Tibial artery (tissue), 4 donors: ENCODE measurements at places on chromosomes 16 and 17.

GRCh38 chr17:20944014-20944865, 98.6 kb downstream of the USP22 start:
- no peak for DNase-seq

GRCh38 chr17:67974598-67975066, 21.6 kb downstream of the C17orf58 start:
- no peak for DNase-seq

- no peak for DNase-seq
Observed at GRCh38 chr16:30853758-30854157, 40.1 kb downstream of the BCL7C start.

- DNase-seq, result peak; percentile 70
Observed at GRCh38 chr16:29808219-29808900, 2.0 kb downstream of the MAZ start.

DNA sequence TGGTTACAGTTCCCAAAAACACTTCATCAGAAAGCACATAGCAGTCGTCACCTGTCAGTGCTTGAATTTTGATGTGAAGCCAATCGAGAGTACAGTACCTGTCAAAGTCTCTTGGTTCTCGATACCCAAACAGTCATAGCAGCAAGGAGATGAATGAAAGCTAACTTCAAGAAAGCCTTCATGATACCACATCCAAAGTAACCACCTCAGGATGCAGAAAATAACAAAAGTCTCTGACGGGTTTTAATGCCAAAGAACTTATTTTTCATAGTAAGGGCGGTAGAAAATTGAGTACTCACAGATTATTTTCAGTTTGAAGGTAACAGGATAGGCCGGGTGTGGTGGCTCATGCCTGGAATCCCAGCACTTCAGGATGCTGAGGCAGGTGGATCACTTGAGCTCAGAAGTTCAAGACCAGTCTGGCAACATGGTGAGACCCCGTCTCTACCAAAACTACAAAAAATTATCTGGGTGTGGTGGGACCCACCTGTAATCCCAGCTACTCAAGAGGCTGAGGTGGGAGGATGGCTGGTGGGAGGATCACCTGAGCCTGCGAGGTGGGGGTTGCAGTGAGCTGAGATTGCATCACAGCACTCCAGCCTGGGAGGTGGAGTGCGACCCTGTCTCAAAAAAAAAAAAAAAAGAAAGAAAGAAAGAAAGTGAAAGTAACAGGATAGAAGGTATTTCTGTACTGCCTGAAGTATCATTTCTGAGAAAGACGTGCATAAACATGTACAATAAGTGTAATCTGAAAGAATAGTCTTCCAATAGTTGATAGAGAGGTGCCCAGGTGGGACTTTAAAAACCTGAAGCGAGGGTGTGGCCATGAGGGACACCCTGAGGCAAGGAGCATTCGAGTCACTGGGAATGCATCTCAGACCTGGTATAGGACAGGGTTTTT, 15.4 kb downstream of the MFSD11 start:
- no peak for DNase-seq

DNA sequence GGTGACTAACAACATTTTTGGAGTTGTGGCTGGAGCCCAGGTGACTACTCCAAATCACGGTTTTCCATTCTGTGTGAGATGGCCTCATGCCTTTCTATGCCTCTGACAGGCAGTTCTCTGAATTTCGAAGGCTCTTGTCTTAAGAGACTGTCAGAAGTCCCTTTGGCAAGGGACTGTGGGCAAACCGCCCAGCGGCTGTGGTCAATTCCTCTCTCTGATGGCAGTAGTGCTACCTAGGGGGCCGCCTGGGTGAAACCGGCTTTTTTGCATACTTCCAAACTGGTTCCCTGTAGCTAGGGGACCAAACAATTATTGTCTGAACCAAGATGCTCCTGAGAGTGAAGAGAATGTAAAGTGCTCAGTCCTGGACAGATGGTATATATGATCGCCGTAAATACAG, 86.3 kb downstream of the SDR42E1 start:
- peak; percentile 45 for DNase-seq

DNA sequence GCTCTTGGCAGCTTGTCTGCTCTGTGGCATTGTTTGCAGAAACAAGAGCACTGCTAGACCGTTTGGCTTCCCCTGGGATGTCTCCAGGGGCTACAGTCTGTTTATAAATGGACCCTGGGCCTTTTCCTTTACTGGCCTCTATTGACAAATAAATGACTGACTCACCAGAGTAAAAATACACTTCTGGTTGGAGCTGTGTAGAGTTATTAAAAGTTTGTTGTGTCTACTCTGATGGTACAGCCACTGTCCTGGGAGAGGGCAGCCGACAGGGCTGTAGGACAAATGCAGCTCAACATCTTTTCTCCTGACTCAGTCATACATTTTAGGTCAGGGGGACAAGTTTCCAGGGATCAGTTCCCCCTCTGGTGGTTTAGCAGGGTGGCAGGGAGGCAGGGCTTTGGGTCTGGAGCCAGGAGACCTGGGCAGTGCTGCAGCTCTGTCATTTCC, 30.0 kb downstream of the FOXL1 start:
- DNase-seq, result no peak

- no peak for DNase-seq
Observed at GRCh38 chr16:15618392-15618791, 24.6 kb downstream of the MARF1 start.

DNA sequence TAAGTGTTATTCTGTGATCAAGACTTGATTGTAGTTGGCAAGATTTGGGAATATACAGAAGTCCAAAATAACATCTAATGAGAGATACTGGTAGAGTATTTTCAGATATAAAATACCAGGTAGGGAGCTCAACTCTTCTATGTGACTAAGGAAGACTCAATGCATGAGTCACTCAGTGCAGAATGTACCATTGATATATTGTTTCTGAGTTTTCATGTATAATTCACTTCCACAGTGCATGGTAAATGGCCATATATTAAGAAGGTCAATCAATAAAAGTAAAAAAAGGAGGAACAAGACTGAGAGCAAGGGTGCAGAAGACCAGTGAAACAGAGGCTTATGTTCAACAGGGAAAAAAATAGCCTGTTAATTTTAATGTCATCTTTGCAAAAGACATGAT, 1387.9 kb downstream of the CDH8 start:
- DNase-seq, result no peak

DNA sequence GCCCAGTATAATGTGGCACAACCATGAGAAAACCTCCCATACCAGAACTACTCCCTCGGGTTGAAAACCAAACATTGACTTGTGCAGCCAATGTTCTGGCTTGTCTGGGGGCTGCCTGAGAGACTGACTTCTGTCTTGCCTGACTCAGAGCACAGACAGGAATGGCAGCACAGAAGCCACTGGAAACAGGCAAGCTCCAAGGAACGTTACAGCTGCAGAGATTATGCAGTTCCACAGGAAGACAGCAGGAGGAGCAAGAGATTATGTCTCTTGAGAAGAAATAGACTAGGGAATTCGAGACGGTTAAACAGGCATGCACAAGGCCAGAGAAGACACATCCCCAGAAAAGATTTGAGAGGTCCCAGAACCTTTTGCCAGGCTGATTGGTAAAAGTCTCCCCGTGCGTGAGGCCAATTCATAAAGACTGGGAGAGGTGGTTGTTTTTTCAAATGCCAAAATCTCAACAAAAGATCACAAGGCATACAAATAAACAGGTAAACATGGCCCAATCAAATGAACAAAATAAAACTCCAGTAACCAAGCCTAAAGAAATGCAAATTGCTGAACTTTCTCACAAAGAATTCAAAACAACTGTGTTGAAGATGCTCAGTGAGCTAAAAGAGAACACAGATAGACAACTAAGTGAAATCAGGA, 90.6 kb upstream of the CDH5 start:
- DNase-seq, result no peak

DNA sequence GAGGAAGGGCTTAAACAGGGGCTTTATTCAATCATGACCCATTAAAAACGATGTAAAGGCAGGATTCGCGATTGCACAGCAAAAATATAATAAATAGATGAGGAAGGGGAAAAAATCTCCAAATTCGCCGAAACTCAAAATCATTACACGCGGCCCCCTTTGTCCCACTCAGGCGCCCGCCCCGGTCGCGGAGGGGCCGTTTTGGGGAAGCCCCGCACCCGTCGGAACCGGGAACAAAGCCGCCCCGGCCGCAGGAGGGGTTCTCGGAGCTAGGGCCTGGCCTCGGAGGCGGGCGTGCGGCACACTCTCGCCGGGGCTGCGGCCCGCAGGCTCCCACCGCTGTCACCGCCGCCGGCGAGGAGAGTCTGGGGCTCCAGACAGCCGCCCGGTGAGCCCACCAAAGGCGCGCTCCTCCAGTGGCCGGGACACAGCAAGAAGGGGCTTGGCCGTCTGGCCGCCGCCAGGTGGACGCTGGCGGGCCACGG, 521 bp downstream of the C16orf87 start:
- DNase-seq, result no peak

GRCh38 chr16:68564382-68564985, 25.4 kb downstream of the ZFP90 start:
- DNase-seq, result no peak

DNA sequence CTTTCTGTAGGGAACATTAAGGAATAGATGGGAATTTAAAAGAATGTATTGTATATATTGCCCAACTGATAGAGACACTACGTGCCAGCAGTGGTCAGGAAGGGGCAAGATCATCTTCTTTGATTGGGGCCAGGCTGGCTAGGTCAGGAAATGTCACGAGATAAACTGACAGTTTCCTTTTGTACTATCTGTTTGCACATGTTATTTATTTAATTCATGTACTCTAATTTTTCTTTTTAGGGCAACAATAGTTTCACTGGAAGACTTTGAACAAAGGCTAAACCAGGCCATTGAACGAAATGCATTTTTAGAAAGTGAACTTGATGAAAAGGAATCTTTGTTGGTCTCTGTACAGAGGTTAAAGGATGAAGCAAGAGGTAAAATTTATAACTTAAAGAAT, 12.6 kb downstream of the NDEL1 start:
- DNase-seq, result no peak

- DNase-seq, result no peak
Observed at GRCh38 chr17:30172560-30172959, 55.9 kb downstream of the NSRP1 start.

DNA sequence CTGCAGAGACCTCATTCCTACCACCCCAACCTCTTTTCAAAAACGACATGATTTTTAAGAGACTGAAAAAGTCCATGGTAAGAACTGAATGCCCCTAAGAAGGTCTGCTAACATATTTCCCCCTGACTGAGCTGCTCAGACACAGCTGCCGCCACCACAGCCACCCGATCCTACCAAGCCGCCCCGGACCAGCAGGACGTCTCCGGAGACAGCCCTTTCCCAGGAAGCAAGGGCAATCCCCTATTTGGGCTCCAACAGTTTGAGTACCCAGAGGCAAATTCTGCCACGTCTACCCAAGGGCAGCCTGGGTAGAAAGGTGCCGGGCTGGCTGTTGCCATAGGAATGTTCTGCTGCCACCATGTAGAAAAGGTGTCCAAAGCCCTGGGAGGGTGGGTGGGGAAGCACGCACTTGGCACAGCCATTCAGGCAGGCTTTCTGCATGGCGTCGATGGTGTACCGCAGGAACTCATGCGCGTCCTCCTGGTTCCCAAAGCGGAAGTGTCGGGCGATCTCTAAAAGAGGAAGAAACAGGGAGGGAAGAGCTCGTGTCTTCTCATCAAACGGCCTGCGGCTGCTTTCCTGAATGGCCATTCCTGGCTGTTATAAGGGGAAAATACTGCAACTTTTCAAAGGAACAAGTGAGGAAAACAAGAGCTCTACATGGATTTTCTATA, 13.6 kb downstream of the USP36 start:
- peak; percentile 49 for DNase-seq

DNA sequence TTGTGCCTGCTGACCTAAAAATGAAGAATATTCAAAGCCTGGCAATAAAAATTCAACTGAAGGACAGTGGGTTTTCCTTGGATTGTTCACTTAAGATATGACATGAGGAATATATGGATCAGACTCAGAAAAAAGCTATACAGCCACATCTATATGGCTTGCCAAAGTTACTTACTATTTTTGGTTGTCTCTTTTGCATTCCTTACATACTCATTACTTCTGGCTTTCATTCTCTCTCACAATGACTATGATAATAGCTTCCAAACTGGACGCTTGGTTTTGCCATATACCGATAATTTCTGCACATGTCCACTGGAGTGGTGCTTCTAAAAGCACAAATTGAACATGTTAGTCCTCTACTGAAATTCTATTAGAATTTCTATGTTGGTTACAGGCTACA, 664.9 kb downstream of the CDH8 start:
- no peak for DNase-seq

DNA sequence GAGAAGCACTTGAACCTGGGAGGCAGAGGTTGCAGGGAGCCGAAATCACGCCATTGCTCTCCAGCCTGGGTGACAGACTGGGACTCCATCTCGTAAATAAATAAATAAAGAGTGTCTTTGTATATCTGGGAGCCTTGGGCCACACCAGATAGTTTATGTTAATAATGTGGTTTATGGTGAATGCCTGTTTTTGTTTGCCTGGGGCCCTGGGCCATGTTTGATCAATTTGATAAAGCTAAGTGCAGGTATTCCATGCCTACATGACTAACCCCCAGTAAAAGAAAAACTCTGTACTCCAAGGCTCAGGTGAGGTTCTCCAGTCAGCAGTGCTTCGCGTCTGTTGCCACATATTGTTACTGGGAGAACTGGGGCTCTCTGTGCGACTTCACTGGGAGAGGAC, 15.1 kb downstream of the SCIMP start:
- DNase-seq, result no peak

DNA sequence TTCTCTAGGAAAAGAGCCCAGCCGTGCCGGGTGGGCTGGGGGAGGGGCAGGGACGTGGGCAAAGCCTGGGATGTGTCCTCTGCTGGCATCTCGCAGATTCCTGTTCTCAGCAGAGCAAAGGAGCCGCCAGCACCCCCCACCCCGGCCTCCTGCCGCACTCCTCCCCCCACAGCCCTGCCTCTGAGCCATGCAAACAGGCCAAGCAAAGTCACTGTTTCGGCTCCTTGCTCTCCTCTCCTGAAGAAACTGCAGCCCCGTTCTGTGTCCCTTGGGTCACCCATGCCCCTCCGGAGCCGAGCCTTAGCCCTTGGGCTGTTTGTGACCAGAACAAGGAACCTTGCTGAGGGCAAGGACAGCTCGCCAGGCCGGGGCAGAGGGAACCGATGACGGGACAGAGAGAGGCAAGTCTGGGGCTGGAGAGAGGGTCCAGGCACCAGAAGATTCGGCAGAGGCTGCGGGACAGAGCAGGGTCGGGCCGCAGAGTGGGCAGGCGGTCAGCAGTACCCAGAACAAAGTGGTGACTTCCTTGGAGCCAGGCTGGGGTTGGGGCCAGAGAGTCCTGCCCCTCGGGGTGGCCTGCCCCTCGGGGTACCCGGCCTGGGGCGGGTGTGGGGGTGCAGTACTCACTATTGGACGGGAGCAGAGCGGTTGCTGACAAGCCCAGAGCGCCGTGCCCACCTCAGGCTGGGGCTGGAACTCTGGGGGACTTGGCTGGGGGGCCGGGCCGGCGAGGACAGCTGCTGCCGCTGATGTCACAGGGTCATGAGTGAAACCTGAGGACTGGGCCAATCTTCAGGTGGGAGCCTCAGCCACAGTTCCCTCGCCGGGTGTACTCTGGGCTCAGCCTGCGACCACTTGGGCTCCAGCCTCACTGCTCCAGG, 9.2 kb upstream of the PRR29 start:
- no peak for DNase-seq
